GM03348 (cell line): ENCODE measurements at places on chromosomes 1 and 21.

GRCh38 chr21:42222821-42223390, 4.0 kb downstream of the ABCG1 start:
- no peak for DNase-seq

DNA sequence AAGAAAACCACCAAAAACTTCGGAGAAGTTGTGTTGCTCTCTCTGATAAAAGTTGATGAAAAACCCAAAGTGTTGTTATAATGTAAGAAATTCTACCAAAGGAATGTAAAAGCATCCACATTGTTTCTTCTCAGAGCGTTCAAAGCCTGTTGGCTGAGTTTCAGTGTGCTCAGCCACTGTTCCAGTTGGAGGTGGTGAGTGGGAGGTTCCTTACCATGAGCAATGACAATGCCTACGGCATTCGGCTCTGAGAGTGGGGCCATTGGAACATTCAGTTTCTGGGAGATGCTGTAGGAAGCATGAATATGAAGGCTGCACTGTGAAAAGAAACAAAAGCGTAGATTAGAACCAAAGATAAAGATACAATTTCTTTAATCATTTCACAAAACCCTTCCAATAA, 20.5 kb upstream of the MYBPHL start:
- DNase-seq, result no peak

GRCh38 chr1:202593845-202594244, 116.4 kb downstream of the SYT2 start:
- DNase-seq, result no peak

- peak; percentile 87 for DNase-seq
Measured at GRCh38 chr1:201904579-201904978, 15.9 kb downstream of the SHISA4 start.

GRCh38 chr21:46179708-46180078, 4.6 kb downstream of the SPATC1L start:
- DNase-seq, result no peak

DNA sequence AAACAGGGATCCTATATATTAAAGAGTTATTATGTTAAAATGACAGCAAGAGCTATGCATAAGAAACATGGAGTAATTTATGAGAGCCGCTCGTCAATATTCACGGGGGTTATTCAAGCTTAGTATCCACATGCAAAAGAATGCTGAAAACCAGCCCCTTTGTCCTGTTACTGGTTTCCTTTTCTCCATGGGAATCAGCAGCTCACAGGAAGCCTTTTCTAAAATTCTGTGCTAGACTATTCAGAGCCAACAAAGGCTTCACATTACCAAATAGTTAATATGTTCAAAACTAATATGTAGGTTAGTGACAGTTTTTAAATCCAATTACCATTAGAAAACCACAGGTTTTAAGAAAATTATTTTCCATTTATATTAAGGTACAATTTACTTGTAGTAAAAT, 225.6 kb upstream of the MAP1LC3C start:
- no peak for DNase-seq

GRCh38 chr21:37232274-37233018, 34.7 kb downstream of the VPS26C start:
- DNase-seq, result no peak

DNA sequence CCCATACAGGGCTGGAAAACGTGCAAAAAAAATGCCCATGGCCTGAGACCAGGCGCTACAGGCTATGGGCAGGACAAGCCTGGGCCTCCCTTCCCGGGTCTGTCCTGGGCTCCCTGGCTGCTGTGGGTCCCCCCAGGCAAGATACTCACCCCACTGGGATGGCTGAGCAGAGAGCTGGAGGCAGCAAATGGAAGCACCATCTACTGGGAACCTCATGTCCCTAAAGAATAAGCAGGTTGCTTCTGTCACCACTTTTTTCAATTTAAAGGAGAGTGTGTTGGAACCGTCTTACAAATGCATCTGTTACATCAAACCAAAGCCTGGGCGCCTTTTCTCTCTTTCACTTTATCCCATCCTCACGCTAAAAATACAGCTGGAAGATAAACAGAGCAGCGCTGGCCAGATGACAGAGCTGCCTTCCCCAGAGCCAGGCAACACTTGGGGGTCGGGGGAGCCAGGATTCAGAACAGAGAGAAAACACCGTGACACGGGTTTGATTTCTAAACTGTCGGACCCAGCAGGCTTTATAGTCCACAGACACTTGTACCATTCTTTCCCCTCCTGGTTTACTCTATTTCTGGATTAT, 262.1 kb upstream of the VAMP3 start:
- no peak for DNase-seq
